ENCODE measurements at places on chromosomes 13 and 19.

- H3K36me3 ChIP-seq = peaks cover 64% of the 10 kb centered on the region
- H3K4me3 ChIP-seq = no peak overlapping the region
- peaks cover 22% of the 10 kb centered on the region for H3K4me1 ChIP-seq
- H3K27me3 ChIP-seq = no peaks in the 10 kb centered on the region
Measured at GRCh38 chr19:1112268-1113029, 8.7 kb downstream of the GPX4 start.

DNA sequence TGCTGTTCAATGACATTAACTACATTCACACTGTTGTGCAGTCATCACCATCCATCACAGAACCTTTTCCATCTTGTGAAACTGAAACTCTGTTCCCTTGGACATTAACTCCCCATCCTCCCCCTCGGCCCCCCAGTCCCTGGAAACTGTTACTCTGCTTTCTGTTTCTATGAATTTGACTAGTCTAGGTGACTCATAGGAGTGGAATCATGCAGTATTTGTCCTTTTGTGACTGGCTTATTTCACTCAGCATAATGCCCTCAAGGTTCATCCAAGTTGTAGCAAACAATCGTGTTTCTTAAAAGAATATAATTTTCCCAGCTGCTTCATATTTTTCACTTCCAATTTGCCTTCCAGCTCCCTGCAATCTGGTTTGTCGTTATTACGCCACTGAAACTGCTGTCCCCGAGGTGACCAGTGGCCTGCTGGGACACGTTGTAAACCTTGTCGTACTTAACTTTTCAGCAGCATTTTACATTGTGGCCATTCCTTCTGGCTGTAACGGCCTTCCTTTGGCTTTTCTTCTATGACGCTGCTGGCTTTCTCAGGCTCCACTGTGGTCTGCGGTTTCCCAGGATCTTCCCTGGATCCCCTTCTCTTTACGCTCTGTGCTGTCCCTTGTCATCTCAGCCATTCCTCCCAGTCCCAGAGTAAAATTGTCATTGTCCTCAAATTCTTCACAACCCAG lies 74.0 kb downstream of the DHRS12 start:
- no peaks in the 10 kb centered on the region for H3K27me3 ChIP-seq
- H3K4me3 ChIP-seq = peak overlapping the region; percentile 43
- H3K27ac ChIP-seq = peak overlapping the region; percentile 90
- peaks cover 64% of the 10 kb centered on the region for H3K4me1 ChIP-seq
- no peaks in the 10 kb centered on the region for H3K36me3 ChIP-seq

GRCh38 chr13:54611390-54611789 lies 1582.8 kb downstream of the OLFM4 start:
- H3K27ac ChIP-seq = no peak overlapping the region
- no peak overlapping the region for H3K4me3 ChIP-seq
- no peaks in the 10 kb centered on the region for H3K4me1 ChIP-seq
- DNase-seq = no peak
- no peaks in the 10 kb centered on the region for H3K27me3 ChIP-seq
- no peaks in the 10 kb centered on the region for H3K36me3 ChIP-seq

DNA sequence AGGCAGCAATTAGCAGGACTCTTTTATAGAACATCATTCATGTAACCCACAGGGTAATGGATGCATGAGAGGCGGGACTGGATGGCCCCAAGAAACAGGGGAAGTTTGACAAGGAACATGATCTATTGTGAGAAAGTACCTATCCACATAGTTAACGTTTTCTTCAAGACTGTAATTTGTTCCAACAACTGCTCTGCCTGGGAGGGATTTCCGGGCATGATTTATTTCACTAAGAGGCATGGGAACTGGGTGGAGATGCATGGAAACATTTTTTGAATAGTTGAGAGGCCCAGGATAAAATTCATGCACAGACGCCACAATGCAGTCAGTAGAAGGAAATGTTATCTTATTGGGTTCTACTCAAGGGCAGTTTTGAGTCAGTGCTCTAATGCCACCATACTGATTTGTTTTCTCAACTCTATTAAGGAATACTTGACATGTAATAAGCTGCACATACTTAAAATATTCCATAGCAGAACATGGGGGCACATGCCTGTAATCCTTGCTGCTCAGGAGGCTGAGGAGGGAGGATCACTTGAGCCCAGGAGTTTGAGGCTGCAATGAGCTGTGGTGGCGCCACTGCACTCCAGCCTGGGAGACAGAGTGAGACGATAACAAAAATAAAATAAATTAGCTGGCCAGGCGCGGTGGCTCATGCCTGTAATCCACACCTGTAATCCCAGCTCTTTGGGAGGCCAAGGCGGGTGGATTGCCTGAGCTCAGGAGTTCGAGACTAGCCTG lies 9.9 kb upstream of the ATG4D start:
- no peak overlapping the region for H3K27ac ChIP-seq
- H3K36me3 ChIP-seq = no peaks in the 10 kb centered on the region
- no peak for DNase-seq
- H3K4me1 ChIP-seq = peaks cover 6% of the 10 kb centered on the region
- H3K27me3 ChIP-seq = no peaks in the 10 kb centered on the region

DNA sequence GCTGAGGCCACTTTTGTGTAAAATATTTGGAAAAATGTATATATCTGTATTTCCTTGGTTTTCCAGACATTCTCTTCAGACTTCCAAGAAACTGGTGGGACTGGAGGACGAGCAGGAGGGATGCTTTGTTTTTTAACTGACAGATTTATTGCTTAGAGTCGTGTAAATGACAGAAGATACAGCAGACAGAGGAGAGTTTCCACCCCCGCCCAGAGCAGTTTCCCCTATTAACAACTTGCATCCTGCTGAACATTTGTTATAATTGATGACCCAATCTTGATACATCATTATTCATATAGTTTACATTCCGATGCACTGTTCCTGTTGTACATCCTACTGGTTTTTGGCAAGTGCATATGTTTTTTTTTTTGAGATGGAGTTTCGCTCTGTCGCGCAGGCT lies 7.1 kb upstream of the DOCK6 start:
- H3K27ac ChIP-seq = no peak overlapping the region
- H3K4me3 ChIP-seq = no peak overlapping the region
- no peaks in the 10 kb centered on the region for H3K27me3 ChIP-seq
- H3K4me1 ChIP-seq = no peaks in the 10 kb centered on the region
- no peaks in the 10 kb centered on the region for H3K36me3 ChIP-seq

DNA sequence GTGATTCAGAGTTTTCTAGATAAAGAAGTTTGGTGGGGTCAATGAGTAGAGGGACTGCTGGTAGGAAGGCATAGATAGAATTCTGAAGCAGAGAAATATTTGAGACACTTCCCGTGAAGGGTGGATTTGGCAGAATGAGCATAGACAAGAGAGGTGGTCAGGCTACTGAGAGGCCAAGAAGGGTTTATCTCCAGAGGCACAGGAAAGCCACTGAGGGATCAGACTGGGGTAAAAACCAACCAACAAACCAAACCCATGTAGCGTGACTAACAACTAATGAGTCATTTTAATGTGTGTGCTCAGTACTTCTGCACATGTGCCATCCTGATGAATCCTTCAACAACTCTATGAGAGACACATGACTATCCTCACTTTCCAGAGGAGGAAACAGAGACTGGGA lies 60.0 kb upstream of the SERP2 start:
- H3K27ac ChIP-seq = peak overlapping the region; percentile 62
- DNase-seq = no peak
- peaks cover 54% of the 10 kb centered on the region for H3K4me1 ChIP-seq
- no peaks in the 10 kb centered on the region for H3K27me3 ChIP-seq

GRCh38 chr19:5480427-5480836 lies 25.2 kb downstream of the ZNRF4 start:
- H3K27me3 ChIP-seq = peaks cover 6% of the 10 kb centered on the region
- H3K4me3 ChIP-seq = no peak overlapping the region
- no peaks in the 10 kb centered on the region for H3K4me1 ChIP-seq
- no peak overlapping the region for H3K27ac ChIP-seq

GRCh38 chr13:110136660-110137585 lies 170.0 kb downstream of the COL4A1 start:
- peaks cover 23% of the 10 kb centered on the region for H3K4me1 ChIP-seq
- no peaks in the 10 kb centered on the region for H3K36me3 ChIP-seq
- H3K27ac ChIP-seq = peak overlapping the region; percentile 67
- no peak for DNase-seq
- H3K27me3 ChIP-seq = no peaks in the 10 kb centered on the region

- no peak for DNase-seq
- H3K4me3 ChIP-seq = no peak overlapping the region
- peaks cover 10% of the 10 kb centered on the region for H3K36me3 ChIP-seq
- no peak overlapping the region for H3K27ac ChIP-seq
- H3K4me1 ChIP-seq = no peaks in the 10 kb centered on the region
- H3K27me3 ChIP-seq = no peaks in the 10 kb centered on the region
Measured at GRCh38 chr19:33507021-33507956, 14.3 kb downstream of the PEPD start.

- H3K4me1 ChIP-seq = peaks cover 18% of the 10 kb centered on the region
- H3K36me3 ChIP-seq = peaks cover 2% of the 10 kb centered on the region
- H3K27ac ChIP-seq = peak overlapping the region; percentile 100
- H3K27me3 ChIP-seq = no peaks in the 10 kb centered on the region
Measured at GRCh38 chr19:13149628-13150186, 468 bp downstream of the STX10 start.

DNA sequence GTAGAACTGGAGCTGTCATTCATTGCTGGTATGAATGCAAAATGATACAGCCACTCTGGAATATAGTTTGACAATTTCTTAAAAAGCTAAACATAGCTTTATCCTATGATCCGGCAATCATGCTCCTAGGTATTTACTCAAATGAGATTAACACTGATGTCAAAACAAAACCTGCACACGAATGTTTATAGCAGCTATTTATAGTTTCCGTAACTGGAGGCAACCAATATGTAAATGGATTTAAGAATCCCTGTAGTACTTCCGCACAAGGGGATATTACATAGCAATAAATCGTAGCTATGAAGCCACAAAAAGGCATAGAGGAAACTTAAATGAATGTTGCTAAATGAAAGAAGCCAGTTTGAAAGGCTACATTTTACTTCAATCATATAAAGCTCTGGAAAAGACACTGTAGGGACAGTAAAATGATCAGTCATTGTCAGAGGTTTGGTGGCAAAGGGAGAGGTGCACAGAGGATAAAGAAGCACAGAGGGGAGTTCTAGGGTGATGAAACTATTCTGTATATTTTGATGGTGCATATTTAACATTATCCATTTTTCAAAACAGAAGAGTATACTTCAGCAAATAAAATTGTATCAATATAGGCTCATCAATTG lies 1893.0 kb upstream of the PCDH20 start:
- no peak overlapping the region for H3K27ac ChIP-seq
- DNase-seq = no peak
- no peak overlapping the region for H3K4me3 ChIP-seq
- H3K36me3 ChIP-seq = no peaks in the 10 kb centered on the region
- no peaks in the 10 kb centered on the region for H3K27me3 ChIP-seq
- H3K4me1 ChIP-seq = no peaks in the 10 kb centered on the region

DNA sequence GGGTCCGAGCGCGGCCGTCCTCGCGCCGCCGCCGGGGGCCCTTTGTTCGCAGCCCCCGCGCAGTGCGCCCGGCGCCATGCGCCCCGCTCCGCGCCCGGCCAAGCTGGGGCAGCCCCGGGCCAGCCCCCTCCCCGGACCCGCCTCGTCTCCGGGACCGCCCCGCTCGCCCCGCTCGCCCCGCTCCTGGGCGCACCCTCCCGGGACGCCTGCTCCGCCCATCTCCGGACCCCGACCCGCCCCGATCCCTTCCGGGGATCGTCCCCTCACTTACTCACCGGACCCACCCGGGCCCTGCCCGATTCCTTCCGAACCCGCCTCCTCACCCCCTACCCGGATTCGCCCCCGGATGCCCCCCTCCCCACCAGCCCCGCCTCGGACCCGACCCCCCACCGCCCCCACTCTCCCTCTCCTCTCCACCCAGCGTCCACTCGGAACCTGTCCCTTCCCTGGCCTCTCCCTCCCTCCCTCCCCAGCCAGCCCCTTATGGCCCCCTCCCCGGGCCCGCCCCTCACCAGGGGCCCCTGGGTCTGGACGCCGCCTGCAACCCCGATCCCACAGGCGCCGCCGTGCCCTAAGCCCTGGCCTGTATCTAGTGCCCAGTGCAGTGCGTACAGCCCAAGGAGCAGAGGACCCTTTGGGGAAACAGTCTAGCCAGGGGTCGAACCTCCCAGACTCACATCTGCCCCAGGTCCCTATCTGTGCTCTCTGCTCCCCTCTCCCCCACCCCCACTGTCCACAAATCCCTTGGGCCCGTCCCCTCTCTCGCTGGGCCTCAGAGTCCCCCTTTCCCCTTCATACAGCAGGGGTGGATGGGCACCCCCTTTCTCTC lies at the start of gene CPAMD8:
CPAMD8 (minus strand) TSS at position 105 of the 829 bp plus-strand sequence. CDS start 168 bp downstream, outside the sequence.
- no peak within 1 kb of the TSS for H3K27ac ChIP-seq
- no peaks in the 10 kb centered on the region for H3K36me3 ChIP-seq
- H3K27me3 ChIP-seq = peaks cover 5% of the 10 kb centered on the region
- DNase-seq = no peak
- peak within 1 kb of the TSS; percentile 59 for H3K4me3 ChIP-seq

DNA sequence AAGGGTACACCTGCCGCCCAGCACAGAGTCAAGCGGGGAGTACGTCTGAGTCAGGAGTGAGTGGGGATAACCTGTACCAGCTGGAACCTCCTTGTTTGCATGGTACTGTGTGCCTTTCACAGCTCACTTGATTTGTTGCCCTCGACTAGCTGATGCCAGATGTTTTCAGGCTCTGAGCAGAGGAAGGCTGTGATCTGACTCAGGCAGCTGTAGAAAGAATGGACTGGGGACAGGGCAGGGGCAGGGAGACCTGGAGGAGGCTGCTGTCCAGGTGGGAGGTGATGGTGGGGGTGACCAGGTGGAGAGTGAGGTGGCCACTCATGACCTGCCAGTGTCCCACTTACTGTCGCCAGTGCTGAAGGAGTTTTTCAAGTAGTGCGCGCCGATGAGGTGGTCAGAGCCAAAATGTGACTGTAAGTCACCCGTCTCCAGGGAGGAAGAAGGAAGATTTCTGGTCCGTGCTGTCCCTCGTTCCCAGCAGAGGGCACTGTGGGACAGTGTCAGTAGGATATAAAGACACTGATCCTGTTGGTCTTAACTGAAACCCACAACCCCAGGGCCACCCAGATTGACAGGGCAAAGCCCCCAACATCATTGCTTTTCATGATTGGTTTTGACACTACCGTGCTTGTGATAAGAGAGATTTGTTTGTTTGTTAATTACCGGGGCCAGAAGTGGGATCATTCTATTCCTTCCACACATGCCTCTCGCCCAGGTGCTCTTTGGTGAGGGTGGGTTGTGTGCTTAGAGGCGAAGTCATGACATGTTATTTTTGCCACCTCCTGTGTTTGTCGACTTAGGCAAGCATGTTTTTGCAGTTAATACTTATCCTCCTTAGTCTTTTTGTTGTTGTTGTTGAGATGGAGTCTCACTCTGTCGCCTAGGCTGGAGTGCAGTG lies 128.4 kb downstream of the DPF1 start:
- H3K27me3 ChIP-seq = no peaks in the 10 kb centered on the region
- H3K4me3 ChIP-seq = no peak overlapping the region
- H3K36me3 ChIP-seq = peaks cover 8% of the 10 kb centered on the region
- no peak overlapping the region for H3K27ac ChIP-seq
- H3K4me1 ChIP-seq = no peaks in the 10 kb centered on the region

GRCh38 chr19:13541554-13541953 lies 35.3 kb upstream of the CACNA1A start:
- H3K36me3 ChIP-seq = no peaks in the 10 kb centered on the region
- H3K27me3 ChIP-seq = no peaks in the 10 kb centered on the region
- no peaks in the 10 kb centered on the region for H3K4me1 ChIP-seq

DNA sequence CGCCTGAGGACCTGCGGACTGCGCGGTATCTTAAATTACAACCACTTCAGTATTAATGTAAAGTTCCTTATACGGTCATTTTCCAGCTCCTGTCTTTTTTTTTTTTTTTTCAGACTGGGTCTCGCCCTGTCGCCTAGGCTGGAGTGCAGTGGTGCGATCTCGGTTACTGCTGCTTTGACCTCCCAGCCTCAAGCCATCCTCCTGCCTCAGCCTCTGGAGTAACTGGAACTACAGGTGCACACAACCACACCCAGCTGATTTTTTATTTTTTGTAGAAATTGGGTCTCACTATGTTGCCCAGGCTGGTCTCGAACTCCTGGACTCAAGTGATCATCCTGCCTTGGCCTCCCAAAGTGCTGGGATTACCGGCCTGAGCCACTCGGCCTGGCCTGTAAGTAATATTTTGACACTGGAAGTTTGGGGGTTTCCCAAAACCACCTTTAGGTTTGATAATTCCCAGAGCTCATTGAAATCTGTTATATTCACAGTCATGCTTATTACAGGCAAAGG lies 406 bp upstream of the EID2B start:
- H3K27me3 ChIP-seq = no peaks in the 10 kb centered on the region

Measured in thoracic aorta (tissue), 2 donors.